ENCODE measurements at places on chromosomes 12 and 14.
A peak's percentile ranks its signal among the peaks of the same experiment; 100 is the strongest.

GRCh38 chr12:100207311-100207710 lies 6.7 kb downstream of the ACTR6 start:
- no peak for DNase-seq
- peaks cover 65% of the 10 kb centered on the region for H3K36me3 ChIP-seq
- H3K4me3 ChIP-seq: no peak overlapping the region
- H3K27me3 ChIP-seq: no peaks in the 10 kb centered on the region
- H3K27ac ChIP-seq: no peak overlapping the region
- H3K4me1 ChIP-seq: no peaks in the 10 kb centered on the region

DNA sequence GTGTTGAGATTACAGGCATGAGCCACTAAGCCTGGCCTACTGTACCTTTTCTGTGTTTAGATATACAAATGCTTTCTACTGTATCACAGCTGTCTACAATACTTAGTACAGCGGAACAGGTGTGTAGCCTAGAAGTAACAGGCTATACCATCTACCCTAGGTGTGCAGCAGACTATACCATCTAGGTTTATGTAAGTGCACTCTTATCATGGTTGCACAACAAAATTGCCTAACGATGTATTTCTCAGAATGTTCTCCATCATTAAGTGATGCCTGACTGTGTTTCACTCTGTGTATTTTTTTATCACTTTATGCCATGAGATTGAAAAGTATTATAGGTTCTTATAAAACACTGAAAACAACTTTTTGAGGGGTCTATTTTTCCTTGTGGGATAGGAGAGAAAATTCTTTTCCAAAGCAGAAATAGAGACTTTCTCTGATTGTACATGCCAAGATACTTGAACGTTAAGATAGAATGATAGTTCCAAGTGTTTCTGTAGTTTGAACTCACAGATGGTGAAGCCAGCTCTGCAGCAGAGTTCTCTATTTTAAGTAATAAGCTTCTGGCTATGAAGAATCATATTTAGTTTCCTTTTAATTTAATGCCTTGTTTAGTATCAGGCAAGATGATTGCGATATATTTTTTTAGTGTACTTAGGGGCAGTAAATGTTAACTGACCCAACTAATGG lies 17.0 kb downstream of the TMPRSS12 start:
- no peaks in the 10 kb centered on the region for H3K27me3 ChIP-seq
- DNase-seq: no peak
- H3K4me3 ChIP-seq: no peak overlapping the region
- H3K4me1 ChIP-seq: no peaks in the 10 kb centered on the region

GRCh38 chr12:79531518-79531917 lies 159.2 kb downstream of the PAWR start:
- H3K27ac ChIP-seq: no peak overlapping the region
- DNase-seq: no peak
- H3K4me1 ChIP-seq: no peaks in the 10 kb centered on the region
- H3K4me3 ChIP-seq: no peak overlapping the region
- no peaks in the 10 kb centered on the region for H3K36me3 ChIP-seq

GRCh38 chr12:107873223-107873622 lies 98.7 kb downstream of the ASCL4 start:
- DNase-seq: no peak
- H3K27ac ChIP-seq: no peak overlapping the region
- no peak overlapping the region for H3K4me3 ChIP-seq

GRCh38 chr12:21576431-21576830 lies 28.2 kb downstream of the GYS2 start:
- H3K36me3 ChIP-seq: no peaks in the 10 kb centered on the region
- H3K27ac ChIP-seq: no peak overlapping the region
- no peaks in the 10 kb centered on the region for H3K4me1 ChIP-seq
- no peaks in the 10 kb centered on the region for H3K27me3 ChIP-seq

DNA sequence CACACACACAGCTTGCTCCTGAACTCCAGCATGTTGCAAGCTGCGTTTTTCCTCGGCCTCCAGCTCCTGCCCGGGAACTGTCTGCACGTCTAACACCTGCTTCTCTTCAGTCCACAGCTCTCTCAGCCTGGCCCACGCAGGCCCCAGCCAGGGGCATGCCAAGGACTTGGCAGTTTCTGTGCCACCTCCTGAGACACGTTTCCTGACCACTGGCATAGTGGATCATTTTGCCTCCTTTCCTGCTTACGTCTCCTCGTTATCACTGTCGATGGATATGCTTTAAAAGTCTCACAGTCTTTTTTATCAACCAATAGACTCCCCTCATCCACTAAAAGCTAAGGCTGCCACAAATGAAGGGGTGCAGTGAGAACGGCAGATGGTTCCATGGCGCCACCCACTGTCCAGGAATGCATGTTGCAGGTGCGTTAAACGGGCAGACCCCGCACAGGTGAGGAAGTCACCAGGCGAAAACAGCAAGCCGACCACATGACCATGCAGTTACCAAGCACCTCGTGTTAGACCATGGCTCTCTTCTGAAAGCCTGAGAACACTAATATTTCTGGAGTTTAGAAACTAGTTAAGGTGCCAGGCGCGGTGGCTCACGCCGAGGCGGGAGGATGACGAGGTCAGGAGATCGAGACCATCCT lies 14.7 kb upstream of the TEAD4 start:
- peaks cover 2% of the 10 kb centered on the region for H3K36me3 ChIP-seq
- peak; percentile 14 for DNase-seq
- no peaks in the 10 kb centered on the region for H3K4me1 ChIP-seq
- no peak overlapping the region for H3K4me3 ChIP-seq
- H3K27ac ChIP-seq: no peak overlapping the region

- H3K27me3 ChIP-seq: no peaks in the 10 kb centered on the region
- no peak overlapping the region for H3K4me3 ChIP-seq
- no peaks in the 10 kb centered on the region for H3K36me3 ChIP-seq
- no peaks in the 10 kb centered on the region for H3K4me1 ChIP-seq
These were observed 148.9 kb downstream of the PLEKHA5 start for GRCh38 chr12:19278407-19278806.

DNA sequence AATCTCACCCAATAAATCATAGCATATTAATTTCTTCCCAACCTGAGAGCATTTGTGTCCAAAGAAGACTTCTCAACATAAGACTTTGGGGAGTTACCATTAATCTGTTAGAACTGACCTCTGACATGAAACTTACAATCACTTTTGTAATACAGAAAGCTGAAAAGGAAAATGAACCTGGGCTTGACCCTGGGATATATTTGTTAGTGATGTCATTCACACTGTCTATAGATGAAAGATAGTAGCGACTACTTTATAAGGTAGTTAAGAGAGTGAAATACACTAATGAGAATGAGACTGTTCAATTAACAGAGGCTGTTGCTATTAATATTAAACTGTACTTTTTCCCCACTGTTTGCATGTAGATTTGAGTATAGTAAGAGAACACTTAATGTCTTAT lies 1334.8 kb upstream of the TMEM132C start:
- H3K36me3 ChIP-seq: no peaks in the 10 kb centered on the region
- no peak for DNase-seq
- H3K27me3 ChIP-seq: no peaks in the 10 kb centered on the region
- H3K27ac ChIP-seq: no peak overlapping the region

DNA sequence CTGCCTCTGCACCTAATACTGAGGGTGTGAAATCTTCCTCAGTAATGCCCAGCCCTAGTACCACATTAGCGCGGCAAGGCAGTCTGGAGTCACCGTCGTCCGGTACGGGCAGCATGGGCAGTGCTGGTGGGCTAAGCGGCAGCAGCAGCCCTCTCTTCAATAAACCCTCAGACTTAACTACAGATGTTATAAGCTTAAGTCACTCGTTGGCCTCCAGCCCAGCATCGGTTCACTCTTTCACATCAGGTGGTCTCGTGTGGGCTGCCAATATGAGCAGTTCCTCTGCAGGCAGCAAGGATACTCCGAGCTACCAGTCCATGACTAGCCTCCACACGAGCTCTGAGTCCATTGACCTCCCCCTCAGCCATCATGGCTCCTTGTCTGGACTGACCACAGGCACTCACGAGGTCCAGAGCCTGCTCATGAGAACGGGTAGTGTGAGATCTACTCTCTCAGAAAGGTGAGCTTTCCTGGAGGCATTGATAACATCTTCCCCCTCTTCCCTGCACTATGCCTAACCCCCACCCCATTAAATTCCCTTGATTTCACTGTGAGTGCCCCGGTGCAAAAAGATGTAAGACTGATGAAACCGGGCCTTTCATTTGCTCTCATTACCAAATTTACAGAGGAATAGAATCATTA lies 291.4 kb downstream of the NAV3 start:
- no peaks in the 10 kb centered on the region for H3K36me3 ChIP-seq
- no peak overlapping the region for H3K4me3 ChIP-seq
- H3K4me1 ChIP-seq: no peaks in the 10 kb centered on the region
- no peak for DNase-seq
- no peaks in the 10 kb centered on the region for H3K27me3 ChIP-seq

GRCh38 chr12:47293406-47293805 lies 213.6 kb upstream of the AMIGO2 start:
- DNase-seq: no peak
- no peak overlapping the region for H3K27ac ChIP-seq
- no peaks in the 10 kb centered on the region for H3K4me1 ChIP-seq
- no peaks in the 10 kb centered on the region for H3K36me3 ChIP-seq

DNA sequence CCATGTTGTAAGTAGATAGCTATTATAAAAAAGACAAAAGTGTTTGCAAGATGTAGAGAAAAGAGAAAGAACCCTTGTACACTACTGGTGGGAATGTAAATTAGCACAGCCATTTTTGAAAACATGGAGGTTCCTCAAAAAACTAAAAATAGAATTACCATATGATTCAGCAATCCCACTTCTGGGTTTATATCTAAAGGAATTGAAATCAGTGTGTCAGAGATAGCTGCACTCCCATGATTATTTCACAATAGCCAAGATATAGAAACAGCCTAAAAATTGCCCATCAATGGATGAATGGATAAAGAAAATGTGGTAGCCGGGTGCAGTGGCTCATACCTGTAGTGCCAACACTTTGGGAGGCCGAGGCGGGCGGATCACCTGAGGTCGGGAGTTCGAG lies 9.2 kb downstream of the PSMC6 start:
- DNase-seq: peak; percentile 66
- H3K27me3 ChIP-seq: no peaks in the 10 kb centered on the region
- peaks cover 20% of the 10 kb centered on the region for H3K4me1 ChIP-seq
- peaks cover 72% of the 10 kb centered on the region for H3K36me3 ChIP-seq

GRCh38 chr12:104381731-104382480 lies 74.8 kb upstream of the CHST11 start:
- no peaks in the 10 kb centered on the region for H3K27me3 ChIP-seq
- H3K4me3 ChIP-seq: no peak overlapping the region
- H3K36me3 ChIP-seq: no peaks in the 10 kb centered on the region

DNA sequence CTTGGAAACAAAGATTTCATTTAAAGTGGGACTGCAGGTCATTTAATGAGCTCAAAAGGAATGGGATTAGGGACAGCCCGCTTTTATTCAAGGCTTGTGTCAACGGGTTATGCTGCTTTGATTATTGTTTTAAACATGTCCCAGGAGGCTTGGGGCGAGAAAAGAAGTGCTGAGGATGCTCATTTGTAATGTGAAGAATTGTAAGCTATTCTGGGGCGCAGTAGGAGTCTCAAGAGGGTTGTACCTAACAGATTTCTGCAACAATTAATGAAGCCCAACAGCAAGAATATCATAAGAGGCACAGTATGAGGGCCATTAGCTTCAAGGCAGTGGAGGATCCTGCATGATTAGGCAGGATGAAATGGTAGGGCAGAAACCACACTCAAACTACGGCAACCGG lies 122.5 kb downstream of the KTN1 start:
- no peaks in the 10 kb centered on the region for H3K36me3 ChIP-seq
- no peak overlapping the region for H3K27ac ChIP-seq
- no peak for DNase-seq
- no peak overlapping the region for H3K4me3 ChIP-seq

GRCh38 chr12:52418576-52419110 lies 12.5 kb upstream of the KRT82 start:
- H3K4me1 ChIP-seq: no peaks in the 10 kb centered on the region
- no peaks in the 10 kb centered on the region for H3K36me3 ChIP-seq
- H3K27ac ChIP-seq: no peak overlapping the region
- no peak for DNase-seq

DNA sequence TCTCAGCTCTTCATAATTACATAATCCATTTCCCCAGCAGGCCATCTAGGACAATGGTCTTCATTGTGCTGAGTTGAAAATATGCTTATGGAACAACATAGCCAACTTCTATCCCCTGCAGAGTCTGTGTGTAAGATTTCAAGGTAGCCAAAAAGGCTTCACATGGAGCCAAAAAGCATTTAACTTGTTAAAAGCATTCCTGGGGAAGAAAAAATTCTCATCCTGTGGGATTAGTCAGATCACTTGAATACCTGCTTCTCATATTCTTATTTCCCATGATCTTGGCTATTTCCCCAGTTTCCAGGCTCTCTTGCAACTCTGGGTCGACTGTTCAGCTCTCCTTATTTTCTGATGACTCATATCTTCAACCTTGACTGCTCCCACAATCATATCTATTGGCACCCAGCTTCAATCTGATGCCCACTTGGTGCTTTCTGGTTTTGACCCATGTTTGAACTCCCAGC lies 178.9 kb downstream of the KLHL28 start:
- no peak overlapping the region for H3K27ac ChIP-seq
- no peaks in the 10 kb centered on the region for H3K4me1 ChIP-seq
- H3K27me3 ChIP-seq: no peaks in the 10 kb centered on the region

DNA sequence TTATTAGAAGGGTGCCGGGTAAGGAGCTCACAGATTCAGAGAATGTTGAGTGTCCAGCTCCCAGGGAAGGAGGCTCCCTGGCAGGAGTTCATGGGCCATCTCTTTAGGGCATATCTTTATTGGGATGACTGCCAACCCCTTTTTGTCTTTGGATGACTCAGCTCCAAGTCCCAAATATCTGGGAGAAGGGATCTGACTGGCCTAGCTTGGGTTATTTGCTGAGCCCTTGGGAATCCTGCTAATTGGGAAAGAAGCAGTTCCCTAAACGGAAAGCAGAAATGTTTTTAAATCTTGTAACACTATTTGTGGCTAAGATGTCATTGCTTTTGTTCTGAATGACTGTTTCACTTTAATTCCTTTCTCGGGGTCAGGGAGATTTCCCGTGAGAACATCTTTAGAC lies 12.6 kb downstream of the DDX55 start:
- no peak overlapping the region for H3K27ac ChIP-seq
- H3K36me3 ChIP-seq: peaks cover 76% of the 10 kb centered on the region
- H3K4me1 ChIP-seq: no peaks in the 10 kb centered on the region
- no peak overlapping the region for H3K4me3 ChIP-seq
- DNase-seq: no peak

- H3K27ac ChIP-seq: no peak overlapping the region
- DNase-seq: no peak
- no peaks in the 10 kb centered on the region for H3K36me3 ChIP-seq
These were observed 19.5 kb upstream of the CERS5 start for GRCh38 chr12:50186681-50187080.

DNA sequence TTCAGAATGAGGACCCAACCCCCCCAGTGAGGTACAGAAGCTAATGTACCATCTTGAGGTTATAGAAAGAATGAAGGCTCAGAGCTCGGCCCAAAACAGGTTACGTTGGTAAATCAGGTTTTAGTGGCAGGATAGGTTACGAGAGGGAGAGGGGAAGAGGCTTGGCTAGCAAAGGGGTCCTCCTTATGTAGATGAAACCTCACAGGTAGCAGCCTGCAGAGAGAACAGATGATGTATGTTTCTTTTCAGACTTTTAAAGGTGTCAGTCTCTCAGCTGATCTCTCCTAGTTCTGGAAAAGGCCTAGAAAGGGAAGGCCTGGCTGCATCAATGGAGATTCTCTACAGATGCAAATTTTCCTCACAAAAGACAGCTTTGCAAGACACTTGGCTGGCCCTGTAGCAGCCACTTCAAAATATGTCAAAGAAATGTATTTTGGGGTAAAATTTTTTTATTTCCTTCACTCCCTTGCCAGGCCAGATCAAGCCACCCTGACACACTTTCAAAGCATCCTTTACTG lies 71.7 kb upstream of the CPSF6 start:
- no peaks in the 10 kb centered on the region for H3K4me1 ChIP-seq
- no peak for DNase-seq
- H3K27ac ChIP-seq: no peak overlapping the region
- no peaks in the 10 kb centered on the region for H3K36me3 ChIP-seq
- no peaks in the 10 kb centered on the region for H3K27me3 ChIP-seq
- no peak overlapping the region for H3K4me3 ChIP-seq

Data from CD14-positive monocyte (primary cell).